ENCODE measurements at places on chromosomes 1 and 21. TPM values are rescaled to one million over a fixed set of nuclear protein-coding genes. Genes with fewer than 3 reads are reported as not detected.
A peak's percentile ranks its signal among the peaks of the same experiment; 100 is the strongest.

- no peak for DNase-seq
Observed at GRCh38 chr1:89425056-89425455, 61.2 kb downstream of the GBP6 start.

GRCh38 chr1:60972841-60973364, 109.5 kb upstream of the NFIA start:
- peak; percentile 84 for DNase-seq

The SERTAD4 gene
- 16.7 TPM for total RNA-seq

GRCh38 chr1:210499956-210500355, 171.3 kb downstream of the HHAT start:
- DNase-seq: no peak

- DNase-seq: no peak
Observed at GRCh38 chr1:9440763-9441194, 98.5 kb upstream of the SLC25A33 start.

DNA sequence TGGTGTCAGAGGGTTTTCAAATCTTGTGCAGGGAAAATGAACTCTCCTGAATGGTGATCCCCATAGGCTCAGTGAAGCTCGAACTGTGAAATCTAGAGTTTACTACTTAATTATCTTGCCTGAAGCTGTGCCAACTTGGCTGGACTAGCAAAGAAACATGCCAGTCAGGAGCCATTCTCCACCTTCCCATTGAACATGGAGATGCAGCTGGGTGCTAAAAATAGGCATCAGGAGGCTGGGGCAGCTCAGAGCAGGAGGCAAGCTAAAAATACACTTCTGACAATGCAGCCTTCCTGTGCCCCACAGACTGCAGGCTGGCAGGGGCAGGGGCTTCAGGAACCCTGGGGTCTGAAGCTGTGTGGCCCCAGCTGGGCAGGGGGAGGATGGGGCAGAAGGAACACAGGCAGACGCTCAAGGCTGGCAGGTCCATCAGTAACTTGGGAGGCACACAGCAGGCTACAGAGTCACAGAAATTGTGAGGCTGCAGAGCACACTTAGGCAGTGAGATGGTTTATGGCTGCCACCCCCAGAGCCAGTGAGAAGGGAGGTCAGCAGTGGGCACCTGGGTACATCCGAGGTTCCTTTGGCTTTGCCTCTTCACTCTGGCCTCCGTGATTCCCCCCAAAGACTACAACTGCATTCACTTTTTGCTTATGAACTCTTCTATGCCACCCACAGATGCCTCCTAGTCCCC, 155.4 kb upstream of the KCND3 start:
- no peak for DNase-seq

The CLCA1 gene
- not detected for total RNA-seq

- no peak for DNase-seq
Observed at GRCh38 chr1:200330741-200331428, 79.0 kb downstream of the ZNF281 start.

Data from fibroblast of the aortic adventitia (primary cell).